Choroid plexus epithelial cell (primary cell): ENCODE measurements at places on chromosomes 6 and 20.

DNA sequence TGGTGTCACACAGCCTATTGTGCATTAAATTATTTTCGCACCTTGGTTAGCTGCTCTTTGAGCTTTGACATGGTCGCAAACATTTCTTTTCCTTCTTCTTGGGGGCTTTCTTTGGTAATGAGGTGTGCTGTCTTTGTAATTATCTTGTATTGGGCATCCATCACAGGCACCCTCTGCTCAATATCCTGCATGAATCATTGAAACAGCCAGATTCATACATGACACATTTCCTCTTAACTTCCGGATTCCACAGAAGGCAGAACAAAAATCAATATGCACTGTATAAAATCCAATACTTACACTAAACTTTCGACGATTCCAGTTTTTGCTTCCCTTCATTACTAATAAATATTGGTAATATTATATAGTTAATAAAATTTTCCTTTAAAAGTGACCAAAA is 175.6 kb downstream of the SYNE1 start:
- peak; percentile 26 for DNase-seq

DNA sequence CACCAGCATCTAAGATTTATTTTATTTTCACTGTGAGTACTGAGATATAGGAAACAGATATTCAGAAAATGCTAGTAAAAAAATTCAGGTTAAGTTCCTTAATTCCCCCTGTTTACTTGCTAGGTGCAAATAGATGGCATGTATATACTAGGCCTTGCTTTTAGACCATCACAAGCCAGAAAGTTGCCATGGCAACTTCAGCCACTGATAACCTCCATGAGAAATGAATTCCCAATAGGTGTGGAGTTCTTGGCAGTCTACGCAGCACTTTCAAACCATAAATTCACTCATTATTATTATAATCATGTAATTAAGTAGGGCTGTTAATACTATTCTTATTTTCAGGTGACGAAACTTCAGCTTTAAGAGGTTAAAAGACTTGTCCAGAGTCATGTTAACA is 251.6 kb upstream of the TFAP2D start:
- DNase-seq: no peak

DNA sequence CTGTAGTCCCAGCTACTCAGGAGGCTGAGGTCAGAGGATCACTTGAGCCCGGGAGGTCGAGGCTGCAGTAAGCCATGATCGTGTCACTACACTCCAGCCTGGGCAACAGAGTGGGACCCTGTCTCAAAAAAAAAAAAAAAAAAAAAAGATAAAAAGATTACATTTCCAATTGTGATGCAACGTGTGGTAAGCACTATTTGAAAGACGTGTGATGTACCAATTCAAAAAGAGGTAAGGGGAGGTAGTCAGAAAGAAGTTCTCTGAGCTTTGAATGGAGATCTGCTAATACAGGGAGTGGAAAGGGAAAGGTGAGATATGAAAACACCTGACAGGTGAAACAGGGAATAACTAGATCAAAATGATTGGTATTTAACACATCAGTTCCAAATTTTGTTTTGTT is 11.9 kb downstream of the GOPC start:
- no peak for DNase-seq

DNA sequence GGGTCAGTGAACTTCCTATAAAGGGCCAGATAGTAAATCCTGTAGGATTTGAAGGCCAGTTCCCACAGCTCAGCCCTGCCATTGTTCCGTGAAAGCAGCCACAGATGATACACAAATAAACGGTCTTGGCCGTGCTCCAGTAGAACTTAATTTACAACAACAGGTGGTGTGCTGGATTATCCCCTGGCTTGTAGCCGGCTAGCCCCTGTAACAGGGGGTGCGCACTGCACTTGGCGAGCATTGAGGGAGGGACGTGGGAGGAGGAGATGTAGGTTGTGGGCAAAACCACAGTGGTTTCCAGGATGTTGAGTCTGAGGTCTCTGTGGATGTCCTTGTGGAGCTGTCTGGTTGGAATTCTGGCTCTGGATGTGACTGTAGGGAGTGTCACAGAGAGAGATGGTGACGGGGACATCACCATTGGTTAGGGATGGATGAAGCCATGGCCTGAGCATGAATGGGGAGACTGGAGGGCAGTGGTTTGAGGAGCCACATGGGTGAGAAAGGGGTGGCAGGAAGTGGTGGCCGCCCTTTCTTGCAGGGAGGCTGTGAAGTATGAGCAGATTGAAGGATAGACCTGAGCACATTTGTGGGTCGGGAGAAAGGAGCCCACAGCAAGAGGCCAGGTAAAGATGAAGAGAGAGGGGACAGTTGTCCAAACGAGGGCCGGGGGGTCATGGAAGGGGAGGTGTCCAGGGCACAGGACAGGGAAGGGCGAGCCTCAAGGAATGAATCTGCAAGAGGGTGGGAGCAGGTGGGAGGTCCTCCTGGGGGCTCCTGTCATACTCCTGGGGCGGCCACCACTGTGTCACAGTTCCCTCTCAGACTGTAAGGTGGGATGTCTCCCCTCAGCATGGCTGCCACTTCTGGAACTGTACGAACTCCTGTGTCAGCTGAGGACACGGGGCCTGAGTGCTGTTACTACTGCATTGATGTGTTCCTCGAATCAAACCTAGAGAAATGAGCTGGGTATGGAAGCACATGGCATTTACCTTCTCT is 53.6 kb downstream of the CDH26 start:
- no peak for DNase-seq

DNA sequence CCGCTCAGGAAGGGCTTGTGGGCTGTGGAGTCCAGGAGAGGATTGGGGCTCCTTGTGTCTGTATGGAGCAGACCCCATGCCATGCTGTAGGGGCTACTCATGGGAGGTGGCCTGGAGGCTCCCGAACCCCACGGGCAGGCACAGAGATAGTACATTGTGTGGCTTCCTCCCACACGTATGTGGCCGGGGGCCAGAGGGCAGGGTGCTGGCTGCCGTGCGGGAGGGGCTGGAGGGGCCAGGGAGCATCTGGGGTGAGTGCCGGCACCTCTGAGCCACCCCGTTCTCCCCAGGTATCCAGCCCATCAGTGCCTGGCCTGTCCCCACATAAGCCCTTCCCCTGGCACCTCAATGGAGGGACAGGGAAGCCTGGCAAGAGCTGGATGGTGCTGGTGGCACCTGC is 7.6 kb downstream of the RBBP8NL start:
- DNase-seq: no peak

GRCh38 chr6:143595251-143596036 is 82.3 kb upstream of the PHACTR2 start:
- peak; percentile 21 for DNase-seq

DNA sequence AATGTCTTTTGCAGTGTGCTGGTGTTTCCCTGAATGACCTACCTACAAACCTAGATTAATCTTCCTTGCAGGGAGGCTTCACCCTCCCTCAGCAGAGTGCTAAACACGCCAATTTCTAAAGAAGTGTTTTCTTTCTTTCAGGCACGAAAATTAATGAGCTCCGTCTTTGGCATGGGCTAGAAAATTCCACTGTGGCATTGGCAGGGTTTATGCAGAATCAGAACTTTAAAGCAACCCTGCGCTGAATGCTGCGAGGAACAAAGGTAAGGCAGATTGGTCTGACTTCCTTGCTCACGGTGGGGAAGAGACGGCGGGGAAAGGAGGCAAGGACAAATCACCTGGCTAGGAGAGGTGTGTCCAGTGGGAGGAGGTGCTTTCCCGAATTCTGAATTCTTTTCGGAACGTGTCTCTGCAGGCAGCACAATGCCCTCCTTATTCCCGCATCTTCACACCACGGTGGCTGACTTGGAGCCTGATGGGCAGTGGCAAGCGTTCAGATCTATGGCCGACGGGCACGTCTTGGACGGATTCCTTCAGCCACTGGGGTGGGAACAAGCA is 6.2 kb upstream of the BANF2 start:
- no peak for DNase-seq

DNA sequence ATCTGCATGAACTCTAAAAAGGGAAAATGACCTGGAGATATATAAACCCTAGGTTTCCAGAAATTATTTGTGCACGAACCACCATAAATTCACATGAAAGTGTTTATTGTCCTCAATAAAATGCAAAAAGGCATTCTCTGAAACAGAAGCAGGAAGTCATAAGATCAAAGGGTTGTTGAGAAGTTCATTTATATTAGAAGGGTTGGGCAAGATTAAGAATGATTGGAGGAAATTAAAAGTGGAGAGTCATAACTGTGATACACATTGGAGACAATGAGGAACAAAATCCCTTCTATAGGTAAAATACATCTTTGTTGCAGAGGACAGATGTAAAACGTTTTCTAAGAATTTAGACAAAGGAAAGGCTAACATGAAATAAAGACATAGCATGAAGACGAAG is 476.8 kb downstream of the CBLN4 start:
- DNase-seq: no peak

DNA sequence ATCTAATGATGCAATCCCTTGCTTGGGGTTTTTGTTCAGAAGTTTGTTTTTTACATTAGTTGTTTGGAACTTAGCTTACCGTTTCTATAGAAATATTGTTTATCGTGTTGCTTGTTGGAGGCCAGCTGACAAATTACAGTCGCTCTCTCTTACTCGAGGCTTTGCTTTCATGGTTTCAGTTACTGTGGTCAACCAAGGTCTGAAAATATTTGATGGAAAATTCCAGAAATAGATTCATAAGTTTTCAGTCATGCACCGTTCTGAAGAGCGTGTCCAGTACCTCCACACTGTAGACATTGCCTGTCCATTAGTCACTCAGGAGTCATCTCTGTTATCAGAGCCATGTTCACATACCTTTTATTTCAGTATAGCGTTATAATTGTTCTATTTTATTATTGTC is 47.9 kb downstream of the DEK start:
- DNase-seq: peak; percentile 87

GRCh38 chr6:140193269-140193668 is 818.8 kb upstream of the CITED2 start:
- no peak for DNase-seq

DNA sequence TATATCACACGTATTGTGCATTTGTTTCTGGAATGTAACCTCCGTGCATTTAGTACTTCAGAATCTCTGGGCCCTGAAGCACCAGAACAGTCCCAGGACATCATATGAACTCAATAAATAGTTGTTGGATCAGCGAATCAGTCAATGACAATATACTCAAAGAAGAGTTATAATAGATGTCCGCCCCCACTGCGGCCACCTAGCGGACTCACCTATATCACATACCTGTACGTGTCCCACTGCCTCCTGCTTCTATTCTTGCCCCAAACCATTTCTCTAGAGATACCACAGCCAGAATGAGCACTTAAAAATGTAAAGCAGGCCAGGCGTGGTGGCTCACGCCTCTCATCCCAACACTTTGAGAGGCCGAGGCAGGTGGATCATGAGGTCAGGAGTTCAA is 73.9 kb downstream of the DCDC2 start:
- no peak for DNase-seq

- DNase-seq: no peak
Observed at GRCh38 chr6:16651871-16652270, 109.4 kb downstream of the ATXN1 start.

DNA sequence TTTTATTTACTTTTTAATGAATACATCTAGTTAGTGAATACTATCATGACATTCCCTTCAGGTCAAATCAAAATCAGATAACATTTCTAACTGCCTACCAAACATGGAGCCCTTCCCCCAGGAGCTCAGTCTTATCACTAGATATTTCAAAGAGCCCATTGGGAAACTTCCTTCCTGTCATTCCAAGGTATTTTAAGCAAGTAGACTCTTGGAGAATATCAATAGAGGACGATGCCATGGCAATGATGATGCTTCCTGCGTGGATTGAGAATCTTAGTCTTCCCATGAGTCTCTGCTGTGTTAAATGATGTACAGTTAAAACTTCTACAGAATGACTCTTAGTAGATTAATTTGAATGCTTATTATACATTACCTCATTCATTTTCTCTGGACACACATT is 384.9 kb downstream of the CENPW start:
- DNase-seq: no peak

GRCh38 chr6:125931733-125932450 is 24.7 kb upstream of the HINT3 start:
- DNase-seq: peak; percentile 43

DNA sequence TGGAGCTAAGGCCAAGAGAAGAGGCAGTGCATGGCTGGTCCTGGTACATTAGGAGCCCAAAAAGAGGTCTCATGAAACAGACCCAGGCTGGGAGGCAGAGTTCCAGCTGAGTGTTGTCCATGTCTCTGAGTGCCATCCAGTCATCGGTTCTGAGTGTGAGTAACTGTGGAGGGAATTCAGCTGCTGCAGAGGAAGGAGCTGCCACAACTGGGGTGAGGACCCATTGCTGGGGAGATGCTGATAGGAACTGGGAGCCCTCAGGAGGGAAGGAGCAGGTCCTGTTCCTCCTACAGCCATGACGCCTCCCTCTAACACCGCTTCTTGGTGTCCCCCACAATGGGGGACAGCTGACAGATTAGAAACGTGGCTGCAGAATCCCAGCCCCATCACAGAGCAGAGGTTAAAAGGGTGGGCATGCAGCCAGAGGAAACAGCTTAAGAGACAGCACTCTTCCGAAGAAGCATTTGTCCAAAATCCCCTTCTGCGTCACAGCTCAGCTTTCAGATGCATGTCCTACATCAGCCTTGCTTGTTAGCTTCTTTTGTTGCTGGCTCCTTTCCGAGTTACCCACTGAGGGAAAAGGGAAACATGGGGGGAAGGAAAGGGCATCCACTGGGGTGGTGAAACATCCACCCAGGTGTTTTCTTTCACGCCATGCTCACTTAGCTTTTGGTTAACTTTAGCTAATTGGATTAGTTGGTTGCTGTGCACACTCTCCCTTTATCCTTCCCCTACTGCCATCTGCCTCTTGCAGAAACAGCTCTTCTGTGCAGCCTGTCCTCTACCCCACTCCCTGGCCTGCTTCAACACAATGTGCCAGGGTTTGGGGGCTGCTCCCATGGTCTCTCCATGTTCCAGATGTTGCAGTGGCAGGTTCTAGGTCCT is 239.2 kb downstream of the SYNDIG1 start:
- DNase-seq: peak; percentile 53

DNA sequence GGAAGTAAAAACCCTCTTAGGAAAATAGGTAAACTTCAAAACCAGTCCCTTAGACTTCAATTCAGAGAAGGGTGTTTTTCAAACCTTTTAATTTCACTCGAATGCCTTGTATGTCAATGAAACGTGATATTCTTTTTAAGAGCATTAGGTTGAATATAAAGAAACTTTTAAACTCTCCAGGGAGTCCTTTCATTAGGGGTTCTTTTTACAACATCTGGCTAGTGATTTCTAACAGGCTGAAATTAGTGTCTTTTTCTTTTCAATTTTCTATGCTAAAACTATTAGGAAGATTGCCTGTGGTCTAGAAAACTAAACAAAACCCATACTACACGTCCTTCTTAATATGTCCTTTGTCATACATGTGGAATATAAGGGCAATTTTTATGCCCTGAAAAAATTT is 569.7 kb upstream of the CITED2 start:
- no peak for DNase-seq

- DNase-seq: no peak
Observed at GRCh38 chr20:51315390-51315789, 227.1 kb downstream of the NFATC2 start.
